ENCODE measurements at places on chromosomes 4 and X. TPM values are rescaled to one million over a fixed set of nuclear protein-coding genes. Genes with fewer than 3 reads are reported as not detected.

- no peak overlapping the region for H3K27ac ChIP-seq
- no peaks in the 10 kb centered on the region for H3K27me3 ChIP-seq
- peaks cover 28% of the 10 kb centered on the region for H3K4me1 ChIP-seq
- no peaks in the 10 kb centered on the region for H3K36me3 ChIP-seq
Observed at GRCh38 chrX:24204958-24205357, 55.4 kb downstream of the ZFX start.

Gene RNF212
- total RNA-seq = 1.2 TPM

GRCh38 chr4:173516621-173517524 lies 13.2 kb downstream of the HAND2 start:
- H3K36me3 ChIP-seq = no peaks in the 10 kb centered on the region
- H3K27me3 ChIP-seq = no peaks in the 10 kb centered on the region
- no peak overlapping the region for H3K4me3 ChIP-seq
- H3K4me1 ChIP-seq = peaks cover 3% of the 10 kb centered on the region
- H3K27ac ChIP-seq = peak overlapping the region; percentile 88
- no peak for DNase-seq

DNA sequence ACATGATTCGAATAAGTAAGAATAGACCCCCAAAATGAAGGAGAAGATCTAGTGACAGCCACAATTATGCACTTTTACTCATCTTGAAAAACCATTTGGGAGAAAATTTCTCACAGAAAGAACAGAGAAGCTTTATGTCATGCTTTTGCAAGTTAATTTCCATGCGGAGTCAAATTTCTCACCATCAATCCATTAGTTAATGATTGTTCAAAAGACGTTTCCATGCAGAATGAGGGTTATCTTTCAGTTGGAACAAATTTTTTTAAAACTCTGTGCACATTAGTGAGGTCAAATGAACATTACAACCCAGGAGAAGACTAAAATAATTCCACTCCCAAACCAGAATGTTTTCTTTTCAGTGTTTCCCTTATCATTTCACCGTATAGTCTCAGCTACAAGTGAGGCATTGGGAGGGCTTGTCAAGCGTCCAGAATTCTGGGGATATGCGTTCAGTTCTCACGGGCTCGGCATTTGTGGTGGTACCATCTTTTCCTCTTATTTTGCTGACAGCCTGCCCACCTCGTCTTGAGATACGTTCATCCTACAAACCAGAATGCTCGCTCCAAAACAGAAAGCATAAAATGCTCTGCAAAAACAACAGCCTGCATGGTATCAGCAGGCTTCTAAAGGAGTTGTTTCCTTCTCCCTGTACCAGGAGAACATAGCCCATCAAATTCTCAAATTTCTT lies 130.8 kb upstream of the TBL1X start:
- DNase-seq = no peak
- peak overlapping the region; percentile 33 for H3K4me3 ChIP-seq
- no peaks in the 10 kb centered on the region for H3K4me1 ChIP-seq
- no peaks in the 10 kb centered on the region for H3K36me3 ChIP-seq

Gene MAGEA8
- total RNA-seq = not detected

GRCh38 chr4:52655506-52655905 lies 3.6 kb downstream of the USP46 start:
- no peaks in the 10 kb centered on the region for H3K36me3 ChIP-seq
- H3K27ac ChIP-seq = peak overlapping the region; percentile 39
- no peaks in the 10 kb centered on the region for H3K27me3 ChIP-seq
- no peak overlapping the region for H3K4me3 ChIP-seq
- peaks cover 25% of the 10 kb centered on the region for H3K4me1 ChIP-seq

Gene TEX13D
- not detected for total RNA-seq

Gene NCBP2L
- total RNA-seq = not detected

GRCh38 chr4:97994765-97995465 lies 148.4 kb downstream of the STPG2 start:
- H3K4me1 ChIP-seq = no peaks in the 10 kb centered on the region
- no peaks in the 10 kb centered on the region for H3K27me3 ChIP-seq
- H3K27ac ChIP-seq = no peak overlapping the region
- DNase-seq = no peak

Gene NUP62CL
- total RNA-seq = not detected

Gene FGB
- not detected for total RNA-seq

Gene USP17L17
- not detected for total RNA-seq

GRCh38 chr4:39987485-39987884 lies 9.8 kb upstream of the PDS5A start:
- H3K27me3 ChIP-seq = no peaks in the 10 kb centered on the region
- no peak overlapping the region for H3K27ac ChIP-seq
- DNase-seq = no peak
- H3K4me3 ChIP-seq = no peak overlapping the region

DNA sequence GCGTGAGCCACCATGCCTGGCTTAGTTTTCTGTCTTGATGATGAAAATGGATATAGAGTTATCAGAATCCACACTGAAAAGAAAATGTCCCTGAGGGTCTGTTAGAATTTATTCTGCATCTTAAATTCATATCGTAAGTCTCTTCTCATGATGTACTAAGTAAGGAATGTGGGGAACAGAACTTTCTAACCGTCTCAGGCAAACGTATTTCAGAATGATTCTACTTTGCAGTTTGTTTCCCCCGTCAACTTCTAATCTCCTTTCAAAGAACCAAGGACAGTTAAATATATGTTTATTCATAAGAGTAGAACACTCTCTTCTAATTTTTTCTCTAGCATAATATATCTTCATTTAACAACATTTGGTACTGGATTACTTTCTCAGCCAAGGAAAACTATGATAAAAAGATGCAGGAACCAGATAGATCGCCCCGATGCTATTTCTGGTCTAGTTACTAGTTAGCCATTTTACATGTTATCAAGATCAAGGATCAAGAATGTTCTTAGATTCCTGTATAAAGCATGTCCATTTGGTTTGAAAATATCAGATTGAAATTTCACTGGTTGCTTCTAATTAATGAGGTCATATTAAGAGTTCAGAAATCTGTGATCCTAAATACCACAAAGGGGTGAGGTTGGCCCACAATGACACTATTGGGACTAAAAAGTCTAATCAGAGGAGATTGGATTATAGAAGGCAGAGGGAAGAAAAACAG lies 49.5 kb downstream of the METTL14 start:
- no peaks in the 10 kb centered on the region for H3K27me3 ChIP-seq
- peak overlapping the region; percentile 16 for H3K27ac ChIP-seq
- DNase-seq = no peak
- H3K4me1 ChIP-seq = peaks cover 15% of the 10 kb centered on the region
- H3K4me3 ChIP-seq = no peak overlapping the region
- peaks cover 46% of the 10 kb centered on the region for H3K36me3 ChIP-seq

- no peaks in the 10 kb centered on the region for H3K4me1 ChIP-seq
- H3K36me3 ChIP-seq = no peaks in the 10 kb centered on the region
- H3K27ac ChIP-seq = no peak overlapping the region
- no peak for DNase-seq
- no peaks in the 10 kb centered on the region for H3K27me3 ChIP-seq
- H3K4me3 ChIP-seq = peak overlapping the region; percentile 50
Observed at GRCh38 chr4:62709618-62710252, 1509.6 kb downstream of the ADGRL3 start.

Gene SLC34A2
- total RNA-seq = not detected

Gene IQCM
- not detected for total RNA-seq

Gene MAMLD1
- total RNA-seq = 7.9 TPM

- H3K4me1 ChIP-seq = no peaks in the 10 kb centered on the region
- H3K27me3 ChIP-seq = no peaks in the 10 kb centered on the region
- no peaks in the 10 kb centered on the region for H3K36me3 ChIP-seq
- no peak overlapping the region for H3K27ac ChIP-seq
- no peak for DNase-seq
Observed at GRCh38 chr4:93791570-93792195, 36.9 kb upstream of the ATOH1 start.

Gene CT45A3
- not detected for total RNA-seq

Gene HERC6
- total RNA-seq = 7.8 TPM

DNA sequence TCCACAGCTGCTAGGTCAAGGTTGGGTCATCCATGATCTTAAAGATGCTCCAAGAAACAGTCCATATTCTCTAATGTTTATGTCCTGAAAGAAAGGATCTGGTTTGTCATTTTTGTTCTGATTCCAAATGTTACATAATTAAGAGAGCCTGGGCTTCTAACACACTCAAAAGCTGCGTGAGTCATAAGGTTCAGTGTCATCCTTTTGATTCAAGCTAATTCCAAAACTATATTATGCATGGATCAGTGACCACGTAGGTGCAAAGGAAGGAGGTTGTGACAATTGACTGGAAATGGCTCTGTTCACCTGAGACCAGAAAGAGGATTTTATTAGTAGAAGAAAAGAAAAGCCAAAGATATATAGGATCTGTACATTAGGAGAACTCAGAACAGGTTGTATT lies 268.7 kb upstream of the GK2 start:
- peaks cover 3% of the 10 kb centered on the region for H3K4me1 ChIP-seq
- DNase-seq = no peak
- H3K27me3 ChIP-seq = no peaks in the 10 kb centered on the region
- no peak overlapping the region for H3K27ac ChIP-seq
- H3K4me3 ChIP-seq = no peak overlapping the region

Gene XKRX
- 0.14 TPM for total RNA-seq

DNA sequence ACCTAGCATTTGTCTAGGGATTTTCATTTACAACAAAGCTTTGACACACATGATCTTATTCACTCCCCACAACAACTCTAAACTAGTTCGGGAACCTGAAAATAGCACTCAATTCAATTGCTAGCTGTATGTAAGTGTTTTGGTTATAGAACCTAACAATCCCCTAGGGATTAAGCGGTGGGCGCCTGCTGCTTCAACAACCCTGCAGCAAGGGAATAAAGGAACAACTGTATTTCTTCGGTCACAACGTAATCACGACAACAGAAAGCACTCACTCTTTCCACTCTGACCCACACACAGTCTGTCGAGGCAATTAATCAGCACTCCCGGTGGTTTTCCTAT lies 674 bp upstream of the DIAPH2 start:
- H3K36me3 ChIP-seq = no peaks in the 10 kb centered on the region
- H3K4me3 ChIP-seq = peak overlapping the region; percentile 87
- no peaks in the 10 kb centered on the region for H3K27me3 ChIP-seq
- H3K4me1 ChIP-seq = no peaks in the 10 kb centered on the region
- no peak for DNase-seq

- H3K36me3 ChIP-seq = no peaks in the 10 kb centered on the region
- peaks cover 53% of the 10 kb centered on the region for H3K4me1 ChIP-seq
- no peaks in the 10 kb centered on the region for H3K27me3 ChIP-seq
- peak overlapping the region; percentile 89 for H3K4me3 ChIP-seq
- H3K27ac ChIP-seq = peak overlapping the region; percentile 93
Observed at GRCh38 chr4:143338313-143338712, 1.6 kb downstream of the GAB1 start.

Gene DSPP
- total RNA-seq = not detected

DNA sequence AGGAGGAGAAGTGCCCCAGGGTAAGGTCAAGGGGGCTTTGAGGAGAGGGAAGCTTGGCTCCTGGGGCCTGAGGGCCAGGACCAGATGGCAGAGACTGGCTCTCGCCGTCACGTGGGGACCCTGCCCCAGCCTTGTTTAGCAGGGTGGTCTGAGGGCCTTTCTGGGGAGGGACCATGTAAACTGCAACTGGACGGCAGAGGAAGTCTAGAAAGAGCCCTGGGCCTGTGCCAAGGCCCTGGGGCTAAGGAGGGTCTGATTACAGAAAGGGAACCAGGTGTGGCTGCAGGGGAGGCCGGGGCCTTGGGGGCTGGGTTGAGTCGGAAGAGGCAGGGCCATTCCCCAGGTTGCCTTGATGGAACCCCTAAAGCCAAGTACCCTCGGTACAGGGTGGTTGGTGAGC lies 1.8 kb upstream of the HGFAC start:
- H3K27me3 ChIP-seq = no peaks in the 10 kb centered on the region
- H3K36me3 ChIP-seq = no peaks in the 10 kb centered on the region
- DNase-seq = no peak
- no peak overlapping the region for H3K4me3 ChIP-seq
- no peak overlapping the region for H3K27ac ChIP-seq

DNA sequence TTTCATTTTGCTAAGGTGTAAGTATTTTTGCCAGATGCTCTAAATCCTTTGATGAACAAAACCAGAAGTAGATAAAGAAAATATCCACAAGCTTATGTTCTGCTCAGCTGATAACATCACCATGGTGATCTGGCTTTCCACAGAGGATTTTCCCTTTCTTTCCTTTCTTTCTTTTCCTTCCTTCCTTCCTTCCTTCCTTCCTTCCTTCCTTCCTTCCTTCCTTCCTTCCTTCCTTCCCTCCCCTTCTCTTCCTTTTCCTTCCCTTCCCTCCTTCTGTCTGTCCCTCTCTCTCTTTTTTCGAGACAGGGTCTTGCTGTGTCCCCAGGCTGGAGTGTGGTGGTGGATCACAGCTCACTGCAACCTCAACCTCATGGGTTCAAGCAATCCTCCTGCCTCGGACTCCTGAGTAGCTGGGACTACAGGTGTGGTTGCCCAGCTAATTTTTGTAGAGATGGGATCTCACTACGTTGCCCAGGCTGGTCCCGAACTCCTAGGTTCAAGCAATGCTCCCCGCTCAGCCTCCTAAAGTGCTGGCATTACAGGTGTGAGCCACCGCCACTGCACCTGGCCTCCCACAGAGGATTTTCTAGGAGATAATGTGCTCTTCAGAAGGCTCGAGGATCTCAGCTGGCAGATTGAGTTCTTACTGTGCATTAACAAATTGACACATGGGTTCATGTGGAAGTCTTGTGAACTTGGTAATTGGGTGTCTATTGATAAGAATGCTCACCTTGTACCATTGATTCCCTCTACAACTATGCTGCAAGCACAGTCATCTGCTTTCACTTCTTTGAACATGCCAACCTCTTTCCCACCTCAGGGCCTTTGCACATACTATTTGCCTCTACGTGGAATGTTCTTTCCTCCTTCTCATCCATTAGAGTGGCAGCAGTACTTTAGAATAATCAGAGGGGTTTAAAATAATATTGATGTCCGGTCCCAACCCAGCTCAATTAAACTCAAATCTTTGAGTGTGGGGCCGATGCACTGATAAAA lies 1.4 kb upstream of the RHOH start:
- H3K36me3 ChIP-seq = no peaks in the 10 kb centered on the region
- H3K27me3 ChIP-seq = no peaks in the 10 kb centered on the region
- H3K4me1 ChIP-seq = no peaks in the 10 kb centered on the region
- no peak overlapping the region for H3K4me3 ChIP-seq
- DNase-seq = no peak

- H3K27ac ChIP-seq = no peak overlapping the region
- no peaks in the 10 kb centered on the region for H3K4me1 ChIP-seq
- H3K27me3 ChIP-seq = no peaks in the 10 kb centered on the region
- no peaks in the 10 kb centered on the region for H3K36me3 ChIP-seq
Observed at GRCh38 chr4:141569141-141569540, 67.2 kb upstream of the IL15 start.

- no peak for DNase-seq
- H3K27ac ChIP-seq = no peak overlapping the region
- H3K27me3 ChIP-seq = no peaks in the 10 kb centered on the region
- no peaks in the 10 kb centered on the region for H3K36me3 ChIP-seq
- H3K4me3 ChIP-seq = no peak overlapping the region
Observed at GRCh38 chr4:24970635-24971034, 57.8 kb upstream of the CCDC149 start.

- H3K36me3 ChIP-seq = no peaks in the 10 kb centered on the region
- H3K4me3 ChIP-seq = no peak overlapping the region
Observed at GRCh38 chrX:26783512-26784225, 567.7 kb downstream of the MAGEB5 start.

- H3K27ac ChIP-seq = no peak overlapping the region
- no peaks in the 10 kb centered on the region for H3K36me3 ChIP-seq
Observed at GRCh38 chr4:165368114-165368513, 10.7 kb upstream of the CPE start.

Measured in thoracic aorta (tissue), 2 donors.